ENCODE measurements at places on chromosomes 12 and 14. TPM values are rescaled to one million over a fixed set of nuclear protein-coding genes. Genes with fewer than 3 reads are reported as not detected.

- DNase-seq: no peak
Measured at GRCh38 chr14:49992448-49992847, 99.6 kb downstream of the ARF6 start.

DNA sequence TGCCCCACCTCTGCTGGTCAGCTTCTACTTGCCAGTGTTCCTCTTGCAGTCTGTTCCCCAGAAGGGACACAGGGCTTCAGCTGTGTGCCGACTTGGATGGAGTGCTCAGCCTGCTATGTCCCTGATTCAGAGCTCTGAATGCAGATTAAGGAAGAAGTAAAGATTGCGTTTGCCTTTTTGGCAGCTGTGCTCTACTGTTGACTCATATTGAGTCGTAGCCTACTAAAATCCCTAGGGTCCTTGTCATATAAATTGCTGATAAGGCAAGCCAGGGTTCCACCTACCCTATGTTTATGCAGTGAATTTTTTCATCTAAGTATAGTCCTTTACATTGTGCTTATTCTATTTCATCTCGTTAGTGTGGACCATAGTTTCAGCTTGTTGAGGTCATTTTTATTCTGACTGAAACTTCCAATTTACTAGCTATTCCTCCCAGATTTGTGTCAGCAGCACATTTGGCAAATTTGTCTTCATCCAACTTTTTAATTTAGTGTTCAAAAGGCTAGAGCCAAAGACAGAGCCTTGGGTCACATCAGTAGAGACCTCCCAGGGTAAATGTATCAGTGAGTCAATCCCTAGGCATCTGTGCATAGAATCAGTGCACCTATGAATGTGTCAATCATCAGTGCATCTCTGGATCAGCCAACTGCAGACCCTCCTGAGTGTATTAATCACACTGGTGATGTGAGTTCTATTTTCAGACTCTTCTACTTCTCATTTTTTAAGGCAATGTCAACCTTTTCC, 31.9 kb downstream of the CACNA1C start:
- peak; percentile 68 for DNase-seq

DNA sequence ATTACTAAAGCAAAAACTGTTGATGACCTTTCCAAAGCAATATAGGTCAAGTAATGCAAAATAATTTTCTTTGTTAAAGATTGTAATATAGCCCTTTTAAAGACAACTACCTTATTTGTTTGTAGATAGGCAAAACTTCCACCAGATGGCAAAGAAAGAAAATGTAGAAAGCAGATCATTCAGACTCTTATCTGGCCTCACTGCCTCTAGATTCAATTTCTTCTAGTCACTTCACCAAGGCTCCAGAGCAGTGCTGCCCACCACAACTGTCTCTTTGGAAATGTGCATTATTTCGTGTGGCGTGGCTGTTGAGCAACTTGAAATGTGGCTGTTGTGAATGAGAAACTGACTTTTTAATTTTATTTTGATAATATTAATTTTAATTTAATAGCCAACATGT, 127.1 kb downstream of the ITPR2 start:
- no peak for DNase-seq

The SOAT2 gene
- not detected for total RNA-seq

DNA sequence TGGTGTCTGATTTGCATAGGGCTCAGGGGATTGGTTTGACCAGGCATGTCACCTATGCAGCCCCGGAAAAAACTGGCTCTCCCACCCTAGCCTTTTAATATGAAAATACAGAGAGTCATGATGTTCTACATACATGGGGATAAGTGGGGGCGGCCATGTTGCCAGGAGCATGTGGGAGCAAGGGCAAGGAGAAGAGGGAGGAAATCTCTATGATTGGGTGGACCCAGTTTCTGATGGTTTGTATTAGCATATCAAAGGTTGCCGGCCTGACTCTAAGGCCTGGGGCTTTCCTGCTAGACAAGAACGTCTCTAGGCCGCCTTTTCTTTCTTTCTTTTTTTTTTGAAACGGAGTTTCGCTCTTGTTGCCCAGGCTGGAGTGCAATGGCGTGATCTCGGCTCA, 123.4 kb upstream of the CPSF6 start:
- no peak for DNase-seq

GRCh38 chr12:53338916-53339315, 2.8 kb upstream of the SP7 start:
- no peak for DNase-seq

GRCh38 chr14:89866458-89866857, 88.1 kb downstream of the EFCAB11 start:
- DNase-seq: no peak

DNA sequence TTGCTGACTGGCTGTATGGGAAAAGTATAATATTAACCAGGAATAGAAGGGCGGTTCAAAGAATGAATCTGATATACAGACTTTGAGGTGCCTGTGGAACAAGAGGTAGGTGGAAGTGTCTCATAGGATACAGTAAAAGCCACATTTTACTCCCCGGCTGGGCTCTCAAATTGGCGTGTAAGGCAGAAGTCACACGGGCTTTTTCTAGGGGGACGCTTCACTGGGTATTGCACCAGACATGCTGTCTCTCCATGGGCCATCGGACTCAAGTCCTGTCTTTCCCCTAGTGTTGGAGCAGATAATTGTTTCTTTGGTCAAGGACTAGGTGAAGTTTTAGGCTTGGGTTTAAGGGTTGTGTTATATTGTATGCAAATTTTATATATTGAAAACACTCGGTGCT, 9.1 kb downstream of the TMCC3 start:
- no peak for DNase-seq

GRCh38 chr14:97602438-97603117, 805.4 kb downstream of the VRK1 start:
- no peak for DNase-seq

The ACRBP gene
- total RNA-seq: not detected

The OR4E1 gene
- total RNA-seq: not detected

GRCh38 chr14:87613881-87614280, 379.1 kb downstream of the GALC start:
- no peak for DNase-seq

DNA sequence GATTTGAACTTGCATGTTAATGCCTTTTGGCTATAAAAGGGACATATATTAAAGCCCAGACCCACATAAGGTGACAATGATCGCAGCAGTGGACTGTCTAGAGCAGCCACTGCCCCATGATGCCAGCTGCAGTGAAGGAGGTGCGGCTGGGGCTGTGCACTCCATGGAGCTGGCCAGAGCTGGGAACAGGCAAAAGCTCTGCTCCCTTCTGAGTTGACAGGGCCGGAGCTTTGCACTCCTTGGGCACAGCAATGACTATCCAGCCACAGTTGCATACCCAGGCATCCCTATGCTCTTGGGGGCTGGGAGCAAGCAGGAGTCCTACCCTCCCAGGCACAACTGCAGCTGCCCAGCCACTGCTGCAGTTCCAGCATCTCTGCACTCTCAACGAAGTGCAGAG, 50.2 kb downstream of the EGLN3 start:
- no peak for DNase-seq

DNA sequence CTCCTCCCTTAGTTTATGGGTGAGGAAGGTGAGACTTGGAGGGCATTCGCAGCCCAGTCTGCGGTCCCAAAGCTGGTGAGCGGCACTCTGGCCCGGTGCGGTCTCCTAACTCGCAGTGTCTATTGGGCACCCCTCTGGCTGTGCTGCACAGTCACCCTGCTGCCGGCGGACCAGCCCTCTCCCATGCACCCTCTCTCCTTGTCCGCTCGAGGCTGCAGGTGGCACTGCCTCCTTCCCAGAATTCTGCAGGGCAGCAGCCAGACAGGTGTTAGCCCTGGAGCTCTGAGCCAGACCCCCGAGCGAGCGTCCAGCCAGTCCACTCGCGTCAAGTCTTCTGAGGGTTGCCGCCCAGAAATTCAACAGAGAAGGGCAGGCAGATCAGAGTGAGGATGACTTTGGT, 56.8 kb upstream of the DYNC1H1 start:
- no peak for DNase-seq

- peak; percentile 94 for DNase-seq
Measured at GRCh38 chr12:65561798-65562382, 262.4 kb upstream of the HMGA2 start.

DNA sequence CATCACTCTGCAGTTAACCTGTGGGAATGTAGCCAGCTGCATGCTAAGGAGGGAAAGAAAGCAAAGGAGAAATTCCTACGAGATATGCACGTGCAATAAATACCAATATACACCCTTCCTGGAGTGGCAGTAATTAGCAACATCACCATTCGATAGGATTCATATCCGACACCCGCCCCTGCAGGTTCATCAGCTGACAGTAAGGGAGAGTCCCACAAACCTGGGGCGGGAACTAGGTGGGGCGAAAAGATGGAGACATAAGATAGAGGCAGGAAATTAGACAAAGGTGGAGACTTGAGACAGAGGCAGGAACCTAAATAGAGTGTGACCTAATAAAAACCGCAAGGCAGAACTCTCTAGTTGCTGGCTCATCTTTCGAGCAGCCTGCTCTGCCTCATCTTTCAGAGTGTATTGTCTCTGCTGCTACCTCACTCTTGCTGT, 51.6 kb downstream of the PLEKHG3 start:
- DNase-seq: peak; percentile 56

The RFX4 gene
- total RNA-seq: not detected

- DNase-seq: no peak
Measured at GRCh38 chr14:101673873-101674272, 87.6 kb upstream of the PPP2R5C start.

The DHH gene
- not detected for total RNA-seq

DNA sequence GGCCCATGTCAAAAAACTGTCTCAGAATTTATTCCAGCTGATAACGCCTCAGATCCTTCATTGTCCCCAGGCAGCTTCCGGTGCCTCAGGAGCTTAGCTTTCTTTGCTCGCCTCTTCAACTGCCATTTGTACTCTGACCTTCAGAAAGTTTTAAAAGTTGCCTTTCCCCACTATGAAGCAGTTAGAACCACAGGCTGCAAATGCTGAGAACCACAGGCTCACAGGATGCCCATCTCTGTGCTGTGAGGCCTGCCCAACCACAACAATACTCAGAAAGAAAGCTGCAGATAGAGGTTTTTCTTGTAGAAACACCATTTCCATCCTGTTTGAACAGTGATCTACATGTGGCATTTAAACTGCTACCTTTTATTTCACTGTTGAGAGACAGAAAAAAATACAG, 131.1 kb downstream of the PRKCH start:
- DNase-seq: no peak

- peak; percentile 83 for DNase-seq
Measured at GRCh38 chr12:83016218-83016835, 329.6 kb downstream of the TMTC2 start.

GRCh38 chr12:119593578-119594398, at the start of gene TMEM233:
TSS of gene TMEM233 (plus strand) at chr12:119593774. CDS start at chr12:119593849, 75 bp downstream.
- DNase-seq: peak; percentile 22

The FLRT2 gene
- total RNA-seq: 5.2 TPM

DNA sequence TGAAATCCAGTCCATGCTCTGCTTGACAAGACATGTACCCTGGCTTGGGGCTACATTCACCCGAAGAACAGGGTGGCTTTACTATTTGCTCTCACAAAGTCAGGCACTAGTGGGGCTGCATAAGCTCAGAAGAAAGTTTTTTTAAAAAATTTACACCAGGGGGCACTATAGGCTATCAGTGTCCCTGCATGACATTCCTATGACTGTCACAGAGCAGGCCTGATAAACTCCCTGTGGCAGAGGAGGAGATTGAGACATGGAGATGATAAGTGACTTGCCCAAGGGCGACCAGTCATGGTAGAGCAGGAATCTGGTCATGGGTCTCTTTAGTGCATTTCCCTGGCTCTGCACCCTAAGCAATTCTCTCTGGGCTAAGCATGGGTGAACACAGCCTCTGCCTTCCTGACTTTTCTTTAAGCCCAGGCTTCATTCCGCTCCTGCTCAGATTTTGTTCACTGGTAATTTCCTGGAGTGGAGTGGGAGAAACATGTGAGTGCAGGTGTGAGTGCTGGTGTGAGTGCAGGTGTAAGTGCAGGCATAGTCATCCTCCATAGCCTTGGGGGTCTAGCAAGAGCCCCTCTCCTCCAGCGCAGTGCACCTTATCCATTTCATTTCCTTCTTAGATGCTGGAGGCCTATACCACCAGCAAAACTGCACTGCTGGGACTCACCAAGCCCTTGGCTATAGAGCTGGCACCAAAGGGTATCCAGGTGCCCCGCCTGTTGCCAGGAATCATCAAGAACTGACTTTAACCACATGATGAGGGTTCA, 91.6 kb downstream of the DHRS2 start:
- DNase-seq: peak; percentile 44

The ETNK1 gene
- 18.5 TPM for total RNA-seq

- no peak for DNase-seq
Measured at GRCh38 chr14:23159532-23159931, 23.9 kb downstream of the SLC7A8 start.

The JPH4 gene
- not detected for total RNA-seq

The IL26 gene
- total RNA-seq: not detected

GRCh38 chr12:76080017-76080728, 4.3 kb downstream of the NAP1L1 start:
- DNase-seq: no peak

The TMEM229B gene
- total RNA-seq: 3.7 TPM

The TCL1B gene
- total RNA-seq: not detected

GRCh38 chr12:1878214-1878613, 40.2 kb downstream of the CACNA2D4 start:
- DNase-seq: no peak

- no peak for DNase-seq
Measured at GRCh38 chr14:23694949-23695663, 58.9 kb downstream of the DHRS2 start.

The EFS gene
- 2.8 TPM for total RNA-seq

DNA sequence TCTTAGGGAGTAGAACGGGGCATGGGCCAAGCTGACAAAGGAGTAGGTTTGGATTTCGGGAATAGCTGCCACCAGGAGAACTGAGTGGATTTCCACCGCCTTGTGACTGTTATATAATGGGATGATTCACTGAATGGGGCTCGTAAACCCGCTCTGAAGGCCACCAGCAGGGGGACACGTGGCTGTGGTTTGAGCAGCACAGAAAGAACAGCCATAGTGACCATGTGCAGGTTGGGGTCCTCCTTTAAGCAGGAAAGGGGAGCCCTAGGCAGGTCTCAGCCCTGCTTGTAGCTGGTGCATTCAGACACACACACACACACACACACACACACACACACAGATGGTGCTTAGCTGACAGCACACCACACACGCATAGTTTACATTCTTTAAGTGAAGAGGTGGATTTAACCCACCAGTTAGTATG, 8.6 kb upstream of the ASB2 start:
- peak; percentile 78 for DNase-seq

The CHFR gene
- total RNA-seq: 10.2 TPM

DNA sequence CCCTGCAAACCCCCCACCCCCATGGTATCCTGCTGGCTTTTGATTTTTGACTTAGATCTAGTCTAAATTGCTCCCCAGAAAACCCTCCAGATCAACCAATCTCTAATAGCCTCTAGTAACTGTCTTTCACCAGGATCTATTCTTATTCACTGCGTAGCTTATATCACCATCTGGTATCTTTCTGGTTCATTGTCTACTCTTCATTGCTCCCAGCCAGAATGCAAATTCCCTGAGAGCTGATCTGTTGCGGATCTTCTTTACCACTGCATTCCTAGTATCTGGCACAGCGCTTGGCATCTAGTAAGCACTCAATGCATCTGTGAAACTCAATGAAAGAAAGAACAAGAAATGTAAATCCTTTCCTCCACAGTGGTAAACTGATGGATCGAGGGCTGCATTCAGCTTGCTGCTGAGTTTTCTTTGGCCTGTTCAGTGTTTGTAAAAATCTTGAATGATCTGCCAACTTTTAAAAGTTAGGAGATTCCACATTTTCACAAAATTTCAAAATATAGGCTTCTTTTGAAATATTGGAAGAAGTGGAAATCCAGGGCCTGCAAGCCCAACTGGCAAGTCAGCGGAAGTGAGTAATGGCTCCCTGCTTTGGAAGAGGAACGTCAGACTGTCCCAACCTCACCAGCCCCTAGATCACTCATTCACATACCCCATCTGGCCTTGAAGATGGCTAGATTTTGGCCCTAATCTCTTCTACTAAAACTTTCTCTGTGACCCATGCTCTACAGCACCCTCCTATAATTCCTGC, 274.2 kb downstream of the SSPN start:
- DNase-seq: no peak

Data from RPMI7951 (cell line).